NCI-H1105 (cell line): ENCODE measurements at places on chromosomes 12 and 14.

DNA sequence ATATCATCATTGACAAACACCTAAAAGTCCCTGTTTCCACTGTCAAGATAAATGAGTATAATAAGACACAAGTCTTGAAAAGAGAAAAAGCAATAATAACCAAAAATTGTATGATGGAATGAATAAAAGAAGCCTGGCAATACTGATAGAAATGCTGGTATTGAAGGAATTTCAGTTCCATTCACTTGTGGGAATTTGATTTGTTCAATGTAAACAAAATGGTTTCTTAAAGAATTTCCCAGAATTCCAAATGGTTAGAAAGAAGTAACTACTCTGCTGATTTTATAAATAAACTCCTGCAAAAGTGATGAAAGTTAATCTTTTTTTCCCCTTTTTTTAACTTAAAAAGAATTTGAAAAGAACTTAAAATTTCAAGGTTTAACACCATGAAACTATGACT lies 129.9 kb upstream of the PDZRN4 start:
- no peak for DNase-seq

GRCh38 chr12:131454418-131455217 lies 256.3 kb upstream of the SFSWAP start:
- no peak for DNase-seq

- no peak for DNase-seq
Observed at GRCh38 chr12:45789025-45789424, 59.5 kb downstream of the ARID2 start.

GRCh38 chr12:45933504-45933903 lies 56.9 kb downstream of the SCAF11 start:
- DNase-seq = no peak

- no peak for DNase-seq
Observed at GRCh38 chr14:34099635-34100034, 148.8 kb upstream of the EGLN3 start.

DNA sequence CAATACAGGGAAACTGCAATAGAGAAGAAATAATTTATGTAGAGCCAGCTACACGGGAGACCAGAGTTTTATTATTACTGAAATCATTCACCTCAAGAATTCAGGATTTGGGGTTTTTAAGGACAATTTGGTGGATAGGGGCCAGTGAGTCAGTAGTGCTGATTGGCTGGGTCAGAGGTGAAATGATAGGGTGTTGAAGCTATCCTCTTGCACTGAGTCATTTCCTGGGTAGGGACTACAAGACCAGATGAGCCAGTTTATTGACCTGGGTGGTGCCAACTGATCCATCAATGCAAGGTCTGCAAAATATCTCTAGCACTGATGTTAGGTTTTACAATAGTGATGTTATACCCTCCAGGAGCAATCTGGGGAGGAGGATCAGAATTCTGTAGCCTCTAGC lies 486.3 kb downstream of the LRIG3 start:
- no peak for DNase-seq

GRCh38 chr14:102982852-102983470 lies 60.5 kb downstream of the AMN start:
- no peak for DNase-seq

DNA sequence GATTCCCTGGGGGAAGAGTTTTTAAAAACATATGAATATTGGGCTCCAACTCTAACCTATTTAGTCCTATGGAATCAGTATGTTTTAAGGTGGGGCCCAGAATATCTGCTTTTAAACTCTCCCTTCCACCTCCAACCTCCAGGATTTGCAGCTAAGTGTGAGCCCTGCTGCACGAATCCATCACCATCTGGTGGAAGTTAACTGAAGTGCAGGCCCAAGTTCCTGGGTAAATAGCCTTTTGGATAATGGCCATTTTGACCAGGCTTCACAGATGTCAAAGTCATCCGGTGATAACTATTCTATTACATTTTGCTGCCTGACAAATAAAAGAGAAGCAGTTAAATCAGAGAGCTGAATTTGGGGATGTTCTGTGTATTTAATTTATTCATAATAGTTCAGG lies 58.1 kb upstream of the RMST start:
- peak; percentile 59 for DNase-seq

- DNase-seq = no peak
Observed at GRCh38 chr12:8950221-8950527, 729 bp upstream of the M6PR start.

DNA sequence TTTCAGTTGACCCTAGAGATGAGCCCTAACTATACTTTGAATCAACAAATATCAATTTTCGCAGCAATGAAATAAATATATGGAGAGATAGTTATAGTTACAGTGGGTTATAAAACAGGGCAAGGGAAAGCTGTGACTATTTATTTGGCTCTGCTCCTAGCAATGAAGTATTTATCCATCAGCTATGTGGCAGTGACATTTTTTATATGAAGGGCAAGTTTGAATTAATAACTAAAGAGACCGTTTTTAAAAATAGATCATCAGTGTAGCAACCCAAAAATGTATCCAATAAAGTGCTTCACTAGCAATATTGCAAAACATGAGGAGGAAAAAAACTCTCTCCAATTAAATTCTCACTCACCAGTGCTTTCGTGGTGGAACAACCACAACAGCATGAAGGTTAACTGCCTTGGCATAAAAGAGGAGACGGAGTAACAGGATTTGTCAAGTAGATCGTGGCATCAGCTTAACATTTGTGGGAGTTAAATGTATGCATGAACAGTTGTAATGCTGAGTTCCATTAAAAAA lies 58.1 kb upstream of the NUDT4 start:
- DNase-seq = no peak
